ENCODE measurements at places on chromosomes 3 and 15.

- no peak overlapping the region for H3K27ac ChIP-seq
- H3K27me3 ChIP-seq = no peaks in the 10 kb centered on the region
- H3K4me3 ChIP-seq = no peak overlapping the region
- no peaks in the 10 kb centered on the region for H3K36me3 ChIP-seq
- DNase-seq = no peak
Observed at GRCh38 chr3:1830851-1831250, 267.8 kb upstream of the CNTN4 start.

DNA sequence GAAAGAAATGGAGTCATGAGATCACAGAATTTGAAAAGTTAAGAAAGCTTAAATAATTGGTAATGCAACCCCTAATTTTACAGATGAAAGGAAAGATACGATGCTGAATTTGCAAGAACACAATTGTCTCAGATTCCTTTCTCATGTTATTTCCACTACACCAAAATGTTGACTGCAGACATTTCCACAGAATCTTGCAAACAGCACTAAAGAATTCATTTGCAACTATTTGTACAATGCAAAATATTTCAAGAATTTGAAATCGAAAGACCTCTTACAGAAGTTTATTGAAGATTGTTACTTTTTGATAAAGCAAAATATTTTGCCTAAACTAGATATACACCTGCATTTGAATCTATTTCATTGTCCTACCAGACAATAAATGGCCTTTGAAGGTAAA is 194.1 kb upstream of the KCNMB2 start:
- no peaks in the 10 kb centered on the region for H3K4me1 ChIP-seq
- H3K4me3 ChIP-seq = no peak overlapping the region
- no peak for DNase-seq
- H3K27ac ChIP-seq = no peak overlapping the region

- H3K36me3 ChIP-seq = no peaks in the 10 kb centered on the region
- H3K4me3 ChIP-seq = no peak overlapping the region
- no peak for DNase-seq
- no peak overlapping the region for H3K27ac ChIP-seq
- H3K4me1 ChIP-seq = no peaks in the 10 kb centered on the region
- peaks cover 29% of the 10 kb centered on the region for H3K27me3 ChIP-seq
Observed at GRCh38 chr15:39826975-39827374, 44.3 kb upstream of the FSIP1 start.

DNA sequence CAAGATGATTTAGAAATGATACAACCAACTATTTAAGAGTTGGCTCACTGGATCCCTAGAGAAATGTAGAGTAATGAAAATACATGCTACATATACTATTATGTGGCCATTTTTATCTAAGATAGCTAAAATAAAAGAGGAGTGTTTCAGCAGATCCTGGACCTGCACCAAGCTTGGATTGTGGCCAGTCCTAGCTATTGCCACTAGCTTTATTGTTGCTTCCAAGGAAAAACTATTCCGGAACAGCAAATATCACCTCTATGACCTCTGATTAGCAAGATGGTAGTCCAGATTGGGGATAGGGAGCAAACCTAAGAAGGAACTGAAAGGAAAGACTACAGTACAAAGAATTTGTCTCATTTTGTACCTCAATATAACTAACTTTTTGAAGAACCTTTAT is 63.7 kb upstream of the NDN start:
- H3K4me3 ChIP-seq = no peak overlapping the region
- DNase-seq = no peak
- no peaks in the 10 kb centered on the region for H3K36me3 ChIP-seq
- H3K4me1 ChIP-seq = no peaks in the 10 kb centered on the region
- no peaks in the 10 kb centered on the region for H3K27me3 ChIP-seq

DNA sequence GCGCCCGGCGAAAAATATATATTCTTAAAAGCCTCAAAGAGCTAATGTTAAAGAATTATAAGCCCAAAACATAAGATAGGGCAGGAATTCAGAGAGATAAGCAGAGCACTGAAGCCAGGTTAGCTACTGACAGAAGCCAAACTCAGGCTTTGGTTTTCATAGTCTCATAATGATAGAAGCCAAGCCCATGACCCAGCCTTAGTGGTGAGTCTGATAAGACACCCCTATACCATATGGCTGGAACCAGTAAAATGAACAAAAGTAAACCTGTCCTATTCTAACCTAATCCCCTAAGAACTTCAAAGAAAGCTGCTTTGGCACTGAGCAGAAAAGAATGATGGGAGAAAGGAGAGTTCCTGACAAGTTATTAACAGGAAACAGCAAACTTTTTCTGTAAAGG is 25.9 kb downstream of the MYO9A start:
- no peaks in the 10 kb centered on the region for H3K27me3 ChIP-seq
- no peak for DNase-seq
- H3K36me3 ChIP-seq = peaks cover 14% of the 10 kb centered on the region
- H3K4me1 ChIP-seq = peaks cover 6% of the 10 kb centered on the region

DNA sequence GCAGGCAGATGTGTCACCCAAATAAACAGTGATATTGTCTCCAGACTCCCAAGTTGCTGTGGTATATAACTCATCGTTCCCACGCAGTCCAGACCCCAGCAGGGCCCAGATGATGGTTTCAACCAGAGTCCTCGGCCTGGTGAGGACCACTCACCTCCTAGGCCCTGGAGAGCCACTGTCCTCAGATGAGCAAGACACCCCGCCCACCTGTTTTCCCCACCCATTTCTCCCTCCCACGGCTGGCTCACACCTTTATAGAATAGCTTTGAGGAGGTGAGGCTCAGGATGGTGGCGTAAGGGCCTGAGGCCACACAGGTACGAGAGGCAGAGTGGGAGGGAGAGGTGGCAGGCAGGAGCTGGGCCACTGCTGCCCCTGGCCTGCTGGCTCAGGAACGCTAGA is 7.5 kb downstream of the MESP1 start:
- H3K27ac ChIP-seq = no peak overlapping the region
- peaks cover 3% of the 10 kb centered on the region for H3K27me3 ChIP-seq

DNA sequence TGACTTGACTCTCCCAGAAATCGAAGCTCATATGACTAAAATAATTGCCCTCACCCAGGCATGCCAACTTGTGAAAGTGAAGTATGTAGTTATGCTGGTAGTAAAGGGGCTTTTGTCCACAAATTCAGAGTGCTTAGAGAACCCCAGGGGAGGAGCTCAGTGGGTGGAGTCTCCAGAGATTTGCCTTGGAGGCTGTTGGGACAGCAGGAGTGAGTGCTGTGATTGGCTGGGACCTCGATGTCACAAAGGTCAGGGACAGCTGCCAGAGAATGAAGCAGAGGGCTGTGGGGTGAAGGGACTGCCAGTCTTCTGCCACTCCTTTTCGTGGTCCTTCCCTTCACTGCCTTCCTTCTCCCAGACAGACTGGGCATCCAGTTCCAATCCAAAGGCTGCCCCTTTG is 49.8 kb downstream of the ZNF445 start:
- H3K4me3 ChIP-seq = no peak overlapping the region
- no peak overlapping the region for H3K27ac ChIP-seq
- H3K4me1 ChIP-seq = no peaks in the 10 kb centered on the region
- DNase-seq = no peak
- H3K27me3 ChIP-seq = peaks cover 2% of the 10 kb centered on the region
- no peaks in the 10 kb centered on the region for H3K36me3 ChIP-seq
